Ascending aorta (tissue), 2 donors: ENCODE measurements at places on chromosomes 6 and 20.

DNA sequence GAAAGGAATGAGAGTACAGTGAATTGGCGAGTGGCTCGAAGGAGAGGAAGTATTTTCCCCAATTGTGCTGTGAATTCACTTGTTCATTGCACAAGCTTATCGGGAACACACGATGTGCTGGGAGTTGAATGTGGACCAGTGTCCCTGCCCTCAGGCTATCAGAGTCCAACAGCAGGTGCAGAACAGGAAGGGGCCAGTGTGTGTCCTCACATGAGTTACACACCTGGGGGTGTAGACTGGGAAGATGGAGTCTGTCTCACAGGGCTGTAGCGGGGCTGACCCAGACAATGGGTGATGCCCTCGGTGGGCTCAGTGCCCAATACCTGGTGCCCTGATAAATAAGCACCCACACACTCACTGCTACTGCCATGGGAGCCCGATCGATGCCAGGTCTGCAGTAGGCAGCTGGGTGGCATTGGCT is 14.4 kb downstream of the DUSP22 start:
- DNase-seq = no peak

GRCh38 chr6:45896783-45897441 is 118.7 kb downstream of the CLIC5 start:
- no peak for DNase-seq

DNA sequence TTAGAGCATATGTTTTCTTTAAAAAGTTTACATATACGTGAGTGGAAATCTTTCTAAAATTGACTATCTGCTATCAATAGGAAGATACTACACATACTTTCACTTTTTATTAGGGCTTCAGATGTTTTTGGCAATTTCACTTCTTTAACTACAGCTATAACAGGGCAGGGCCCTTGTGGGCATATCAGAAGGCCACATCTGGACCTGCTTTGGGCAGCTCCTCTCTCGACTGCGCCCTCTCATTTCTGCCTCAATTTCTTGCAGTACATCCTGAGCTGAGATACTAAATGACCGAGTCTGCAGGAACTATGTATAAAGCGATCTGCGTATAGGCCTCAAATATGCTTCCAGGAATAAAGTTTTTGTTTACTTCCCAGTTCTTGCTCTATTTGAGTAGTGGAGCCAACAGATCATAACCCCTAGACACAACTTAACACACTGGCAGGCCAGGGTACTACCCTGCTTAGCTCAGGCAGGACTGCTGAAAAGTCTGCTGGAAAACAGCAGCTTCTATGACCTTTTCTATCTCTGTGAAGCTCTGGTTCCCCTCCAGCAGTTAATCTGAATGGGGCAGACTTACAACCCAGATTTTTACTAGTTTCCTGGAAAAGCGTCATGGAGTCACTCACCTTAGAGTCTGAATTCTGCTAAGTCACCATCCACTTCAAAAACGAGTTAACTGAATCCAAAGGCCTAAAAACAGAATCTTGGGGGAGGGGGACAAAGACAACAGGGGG is 12.7 kb downstream of the GCLC start:
- DNase-seq = no peak

DNA sequence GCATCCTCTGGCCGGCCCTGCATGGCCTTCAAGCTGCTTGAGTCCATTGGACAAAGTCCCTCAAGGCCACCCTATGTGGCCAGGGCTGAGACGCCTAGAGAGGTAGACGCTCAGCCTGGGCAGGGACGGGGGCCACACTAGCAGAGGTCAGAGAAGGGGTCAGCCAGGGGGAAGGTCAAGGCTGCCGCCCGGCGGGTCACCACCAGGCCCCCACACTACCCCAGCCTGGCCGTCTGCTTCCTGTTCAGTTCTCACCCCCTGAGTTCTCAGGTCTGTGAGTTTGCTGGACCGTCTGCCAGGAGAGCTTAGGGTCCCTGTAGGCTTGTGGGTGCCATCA is 37.3 kb downstream of the NTSR1 start:
- no peak for DNase-seq

DNA sequence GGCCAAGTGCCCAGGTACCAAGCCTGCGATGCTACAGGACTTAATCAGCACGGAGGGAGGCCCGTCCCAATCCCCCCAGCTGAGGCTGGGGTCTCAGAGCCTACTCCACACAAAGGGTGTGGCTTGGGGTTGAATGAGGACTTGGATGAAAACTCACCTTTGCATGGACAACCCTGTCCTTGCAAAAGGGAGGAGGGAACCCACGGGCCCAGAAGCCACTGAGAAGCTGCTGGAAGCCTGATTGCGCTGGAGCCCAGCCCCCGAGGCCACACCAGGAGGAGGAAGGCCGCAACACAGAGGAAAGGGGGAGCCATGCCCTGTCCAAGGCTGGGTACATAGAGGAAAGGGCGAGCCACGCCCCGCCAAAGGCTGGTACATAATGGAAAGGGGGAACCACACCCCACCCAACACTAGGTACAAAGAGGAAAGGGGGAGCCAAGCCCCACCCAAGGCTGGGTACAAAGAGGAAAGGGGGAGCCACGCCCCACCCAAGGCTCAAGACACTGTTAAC is 158.8 kb downstream of the DLL1 start:
- DNase-seq = no peak

GRCh38 chr20:42775037-42775436 is 414.7 kb downstream of the PTPRT start:
- no peak for DNase-seq

- peak; percentile 59 for DNase-seq
Observed at GRCh38 chr6:157223021-157223430, 100.3 kb downstream of the TMEM242 start.

DNA sequence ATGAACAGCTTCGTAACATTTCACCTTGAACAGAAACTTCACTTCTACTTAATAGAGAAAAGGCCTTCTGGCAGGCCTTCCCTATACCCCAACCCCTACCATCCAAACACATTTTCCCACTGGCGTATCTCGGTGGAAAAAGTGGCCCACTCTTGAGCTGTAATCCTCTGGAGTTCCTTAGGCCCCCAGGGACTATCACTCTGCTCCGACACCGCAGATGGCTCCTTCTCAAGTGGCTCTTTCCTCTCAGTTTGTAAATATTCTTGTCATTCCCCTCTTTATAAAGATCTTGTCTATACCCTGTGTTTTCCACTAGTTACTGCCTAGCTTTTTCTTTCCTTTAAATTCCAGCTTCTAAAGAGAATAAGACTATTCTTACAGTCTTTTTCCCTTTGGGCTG is 108.7 kb downstream of the MYB start:
- DNase-seq = no peak

- DNase-seq = no peak
Observed at GRCh38 chr20:42483730-42484303, 705.9 kb downstream of the PTPRT start.

- no peak for DNase-seq
Observed at GRCh38 chr6:90393232-90393884, 96.7 kb upstream of the BACH2 start.

- DNase-seq = no peak
Observed at GRCh38 chr6:155186052-155186658, 77.7 kb upstream of the CLDN20 start.

- no peak for DNase-seq
Observed at GRCh38 chr20:57162362-57162652, 104.1 kb downstream of the BMP7 start.

DNA sequence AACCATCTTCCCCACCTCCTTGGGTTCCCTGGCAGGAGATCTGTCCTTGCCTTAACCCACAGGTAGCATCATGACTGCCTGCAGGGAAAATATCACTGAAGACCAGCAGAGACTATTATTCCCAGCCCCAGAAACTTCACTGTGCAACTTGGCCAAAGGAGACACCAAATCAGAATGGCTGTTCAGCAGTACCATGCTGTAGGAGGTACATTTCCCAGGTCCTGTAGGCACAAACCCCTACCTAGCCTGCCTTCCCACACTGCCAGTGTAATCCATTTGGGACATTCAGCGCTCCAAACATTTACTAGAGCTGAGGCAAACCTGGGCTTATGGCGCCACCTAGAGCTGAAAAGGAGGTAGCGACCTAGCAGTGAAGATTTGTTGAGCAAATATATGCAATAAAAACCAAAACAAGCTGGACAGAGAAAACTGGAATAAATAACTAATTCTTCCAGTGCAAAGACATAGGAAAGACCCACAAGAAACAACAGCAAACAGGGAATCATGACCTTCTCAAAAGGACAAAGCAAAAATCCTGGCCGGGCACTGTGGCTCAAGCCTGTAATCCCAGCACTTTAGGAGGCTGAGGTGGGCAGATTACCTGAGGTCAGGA is 60.3 kb downstream of the VTA1 start:
- DNase-seq = peak; percentile 66

DNA sequence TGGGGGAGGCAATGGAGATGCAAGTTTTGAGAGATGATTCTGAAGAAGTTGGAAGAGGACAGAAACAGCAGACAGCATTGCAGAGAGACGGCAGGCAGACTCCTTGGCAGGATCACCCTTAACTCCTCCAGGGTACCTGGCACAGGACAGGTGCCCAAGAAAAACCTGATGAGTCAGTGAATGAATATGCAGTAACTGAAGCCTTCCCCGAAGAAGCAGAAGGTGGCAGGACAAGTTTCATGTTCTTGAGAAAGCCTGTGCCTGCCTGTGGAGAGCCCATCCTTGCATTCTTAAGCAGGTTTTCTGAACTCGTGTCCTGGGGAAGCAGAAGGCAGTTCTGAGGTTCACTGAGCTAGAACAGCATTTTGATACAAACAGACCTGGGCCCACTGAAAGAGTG is 79.6 kb upstream of the SASH1 start:
- DNase-seq = no peak

DNA sequence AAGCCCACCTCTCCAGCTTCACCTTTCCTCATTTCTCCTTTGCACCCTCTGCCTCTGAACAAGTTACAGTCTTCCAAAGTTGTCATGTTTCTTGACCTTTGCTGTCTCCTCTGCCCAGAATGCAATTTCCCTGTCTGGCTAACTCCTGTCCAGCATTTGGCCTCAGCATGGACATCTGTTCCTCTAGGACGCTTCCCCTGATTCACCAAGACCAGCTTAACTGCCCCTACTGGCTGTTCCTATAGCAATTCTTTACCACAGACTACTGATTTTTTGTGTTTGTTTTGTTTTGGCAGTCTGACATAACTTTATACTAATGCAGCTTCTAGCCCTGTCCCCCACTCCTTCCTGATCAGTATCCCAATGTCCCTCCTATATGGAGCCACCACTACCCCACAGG is 13.4 kb downstream of the GNL1 start:
- no peak for DNase-seq

DNA sequence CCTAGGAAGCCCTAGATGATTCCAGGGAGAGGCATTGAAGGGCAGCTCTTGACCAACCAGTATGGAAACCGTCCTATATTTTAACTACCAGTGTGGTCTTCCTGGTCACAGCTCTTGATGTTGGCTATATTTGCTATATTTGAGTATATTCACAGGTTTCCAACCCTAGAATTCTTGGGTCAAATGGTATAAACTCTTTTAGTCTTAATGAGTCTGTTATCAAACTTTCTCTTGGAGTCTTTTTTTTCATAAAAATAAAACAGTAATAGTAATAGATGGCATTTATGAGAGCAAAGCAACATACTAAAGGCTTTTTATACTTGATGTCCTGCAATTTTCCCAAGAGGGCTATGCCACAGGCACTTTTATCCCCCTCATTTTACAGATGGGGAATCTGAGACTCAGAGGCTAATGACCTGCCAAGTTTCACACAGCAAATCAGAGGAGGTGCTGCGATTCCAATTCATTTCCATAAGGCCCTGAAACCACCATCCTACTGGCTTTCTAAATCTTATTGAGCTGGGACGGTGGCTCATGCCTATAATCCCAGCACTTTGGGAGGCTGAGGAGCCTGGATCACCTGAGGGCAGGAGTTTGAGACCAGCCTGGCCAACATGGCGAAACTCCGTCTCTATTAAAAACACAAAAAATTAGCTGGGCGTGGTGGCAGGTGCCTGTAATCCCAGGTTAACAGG is 217.2 kb upstream of the ZNF217 start:
- no peak for DNase-seq

GRCh38 chr20:8005575-8006366 is 13.8 kb downstream of the TMX4 start:
- no peak for DNase-seq

DNA sequence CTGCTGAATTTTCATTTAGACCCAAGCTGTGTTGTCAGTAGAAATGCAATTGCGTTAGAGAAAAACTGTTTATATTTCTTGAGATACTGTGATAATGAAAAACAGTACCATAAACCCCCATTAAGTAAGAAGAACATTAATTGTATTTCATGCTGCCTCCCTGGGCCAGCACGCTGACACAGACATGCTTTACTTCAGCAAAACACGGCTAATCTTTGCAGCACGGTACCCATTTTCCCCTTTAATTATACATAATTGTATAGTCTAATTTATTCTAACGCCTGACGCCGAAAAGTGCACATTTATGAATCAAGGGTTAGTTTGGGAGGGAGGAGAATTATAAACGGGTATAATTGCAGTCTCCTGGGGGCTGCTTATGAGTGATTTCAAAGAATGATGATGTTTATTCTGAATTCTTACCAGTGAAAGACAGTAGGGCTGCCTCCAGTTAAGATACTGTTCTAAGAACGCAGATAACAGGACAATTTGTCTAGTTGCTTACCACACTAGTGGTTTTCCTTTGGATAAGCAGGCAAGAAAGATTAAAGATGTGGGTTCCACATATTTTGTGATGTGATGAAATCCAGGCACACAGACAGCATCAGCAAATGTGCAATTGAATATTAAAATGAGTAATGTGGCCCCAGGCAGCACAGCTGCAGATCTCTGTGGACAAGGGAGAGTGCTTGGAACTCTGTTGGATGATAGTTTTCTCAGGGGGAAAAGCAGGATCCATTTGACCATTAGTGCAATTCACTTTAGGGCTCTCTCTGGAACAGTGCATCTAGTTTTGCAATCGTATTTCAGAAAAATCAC is 4.7 kb upstream of the SULF2 start:
- no peak for DNase-seq

DNA sequence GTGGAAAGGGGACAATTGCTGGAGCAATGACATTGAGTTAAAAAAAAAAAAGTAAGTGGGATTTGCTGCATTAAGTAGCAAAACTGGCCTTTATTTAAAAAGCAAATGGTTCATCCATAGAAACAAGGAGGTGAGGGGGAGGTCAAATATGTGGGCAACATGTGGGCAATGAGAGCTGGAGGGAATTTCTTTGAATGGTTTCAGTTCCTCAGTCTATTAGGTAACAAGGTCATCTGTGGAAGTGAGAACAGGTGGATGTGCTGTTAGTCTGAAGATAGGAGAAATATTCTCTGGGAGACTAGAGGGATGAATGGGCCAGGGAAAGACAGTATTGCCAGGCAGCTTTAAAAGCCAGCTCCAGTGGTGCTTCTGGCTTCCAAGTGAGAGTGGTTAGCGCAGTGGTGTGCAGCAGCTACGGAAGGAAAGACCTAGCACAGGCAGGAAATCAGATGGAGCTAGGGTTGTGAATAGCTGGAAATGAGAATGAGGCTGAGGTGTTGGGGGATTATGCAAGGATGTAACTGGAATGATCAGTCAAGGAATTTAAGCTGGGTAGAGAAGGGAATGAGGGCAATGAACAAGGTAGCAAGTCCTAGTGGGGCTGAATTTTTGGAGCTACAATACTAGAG is 727.6 kb downstream of the PTPRT start:
- DNase-seq = no peak
